NCI-H1930 (cell line): ENCODE measurements at places on chromosomes 5 and 9.

GRCh38 chr9:108188976-108189375 is 666.8 kb downstream of the ACTL7B start:
- DNase-seq: no peak

- DNase-seq: no peak
Observed at GRCh38 chr5:60260658-60261057, 367.1 kb upstream of the PDE4D start.

DNA sequence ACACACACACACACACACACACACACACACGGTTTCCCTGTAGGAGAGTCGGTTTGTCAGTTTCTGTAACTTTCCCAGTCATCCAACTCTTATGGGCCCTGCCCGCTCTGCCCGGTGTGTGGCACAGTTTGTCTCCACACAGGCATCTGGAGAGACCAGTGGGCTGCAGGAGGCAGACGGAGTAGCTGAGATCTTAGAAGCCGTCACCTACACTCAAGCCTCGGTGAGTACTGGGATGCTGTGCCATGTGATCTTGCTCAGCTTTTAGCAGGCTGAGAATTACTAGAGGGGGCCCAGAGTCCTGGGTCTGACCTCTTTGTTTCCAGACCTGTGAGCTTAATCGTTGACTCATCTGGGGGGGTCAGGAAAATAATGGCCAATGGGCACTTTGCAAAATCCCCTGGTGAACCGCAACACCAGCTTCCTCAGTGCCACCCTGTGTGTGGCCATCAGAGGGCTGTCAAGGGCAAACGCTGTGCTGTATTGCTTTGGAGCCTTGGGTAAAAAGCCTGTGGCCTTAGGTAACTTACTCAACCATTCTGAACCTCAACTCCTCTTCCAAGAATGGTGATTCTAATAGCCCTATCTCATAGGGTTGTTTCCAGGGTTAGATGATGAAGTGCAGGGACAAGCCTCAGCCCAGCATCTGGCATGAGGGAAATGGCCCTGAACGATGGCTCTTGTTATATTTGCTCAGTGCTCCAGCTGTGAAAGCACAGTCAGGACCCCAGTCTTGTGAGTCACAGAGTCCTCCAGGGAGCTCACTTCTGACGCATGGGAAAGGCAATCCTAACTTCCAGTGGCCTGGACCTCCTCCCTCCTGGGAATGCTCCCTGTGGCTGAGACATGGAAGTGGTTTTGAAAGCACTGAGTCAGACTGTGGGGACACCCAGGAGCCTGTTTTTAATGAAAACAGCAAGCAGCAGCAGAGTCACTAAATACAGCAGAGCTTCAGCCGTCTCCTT is 45.6 kb downstream of the COL15A1 start:
- no peak for DNase-seq

- DNase-seq: no peak
Observed at GRCh38 chr9:137040568-137040967, 5.4 kb downstream of the NPDC1 start.

DNA sequence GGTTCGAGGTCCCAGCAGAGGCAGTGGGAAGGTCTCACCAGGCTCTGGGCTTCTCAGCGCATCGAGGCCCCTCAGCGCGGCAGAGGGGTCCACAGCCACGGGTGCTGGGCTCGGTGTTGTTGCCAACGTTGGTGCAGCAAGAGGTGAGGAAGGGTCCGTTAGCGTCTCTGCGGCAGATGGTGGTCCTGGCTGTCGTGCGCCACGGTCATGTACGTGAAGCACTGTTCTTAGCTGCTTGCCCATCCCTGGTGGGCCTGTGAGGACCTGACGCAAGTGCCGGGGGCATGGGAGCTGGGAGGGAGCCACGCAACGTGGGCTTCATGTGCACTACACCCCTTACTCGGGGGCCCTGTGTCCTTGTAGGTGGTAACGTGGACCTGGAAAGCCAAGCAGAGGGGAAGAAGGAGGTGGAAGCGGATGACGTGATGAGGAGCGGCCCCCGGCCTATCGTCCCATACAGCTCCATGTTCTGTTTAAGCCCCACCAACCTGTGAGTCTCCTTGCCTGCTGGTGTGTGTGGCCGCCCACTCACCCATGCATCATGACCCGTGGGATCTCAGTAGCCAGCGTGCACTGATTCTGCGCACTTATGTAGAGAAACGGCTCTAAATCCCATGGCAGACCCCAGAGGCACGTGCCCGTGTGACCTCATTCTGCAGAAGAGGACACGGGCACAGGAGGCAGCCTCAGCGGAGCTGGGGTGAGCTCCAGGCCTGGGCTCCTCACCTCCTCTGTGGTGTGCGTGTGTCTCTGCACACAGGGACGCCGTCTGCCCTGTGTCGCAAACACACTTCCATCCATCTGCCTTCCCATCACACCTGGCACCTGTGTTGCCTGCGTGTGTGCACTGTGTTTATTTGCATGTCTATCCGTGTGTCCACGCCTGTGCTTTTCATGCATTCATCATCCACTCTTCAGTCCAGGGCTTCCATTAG is 166.1 kb downstream of the CACNA1B start:
- no peak for DNase-seq

DNA sequence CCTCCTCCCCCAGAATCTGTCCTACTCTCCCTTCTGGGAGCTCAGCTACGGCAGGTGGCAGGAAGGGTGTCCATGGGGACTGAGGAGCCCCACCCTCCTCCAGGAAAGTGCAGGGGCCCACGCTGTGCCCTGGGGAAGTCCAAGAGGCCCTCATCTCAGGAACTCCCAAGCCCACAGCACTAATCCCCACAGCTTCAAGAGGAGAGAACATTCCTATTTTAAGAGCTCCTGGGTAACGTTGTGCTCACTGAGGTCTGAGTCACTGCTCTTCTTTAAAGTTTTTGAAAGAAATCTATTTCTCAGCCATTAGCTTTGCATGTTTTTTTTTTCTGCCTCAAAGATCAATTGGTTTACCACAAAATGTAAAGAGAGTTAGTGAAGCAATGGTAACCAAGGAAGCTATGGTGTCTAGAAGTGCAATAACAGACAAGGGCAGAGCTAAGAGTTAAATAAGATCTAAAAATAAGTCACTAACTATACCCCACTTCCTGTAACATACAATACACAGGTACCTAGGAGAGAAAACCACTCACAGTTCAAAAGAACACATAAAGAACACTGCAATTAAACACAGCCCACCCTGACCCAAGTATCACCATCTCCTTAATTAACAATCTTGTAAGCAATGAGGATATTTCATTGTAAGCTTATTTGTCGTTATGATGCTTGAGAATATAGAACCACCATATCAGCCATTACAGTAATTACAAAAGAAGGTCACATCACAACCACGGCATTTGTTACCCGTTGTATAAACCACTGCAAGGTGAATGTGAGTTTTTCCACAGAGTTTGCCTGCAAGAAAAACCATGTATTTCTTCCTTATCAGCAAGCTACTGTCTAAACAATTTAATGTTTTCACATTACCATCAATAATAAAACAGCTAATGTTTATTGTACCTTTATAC is 382.3 kb upstream of the SLC30A5 start:
- DNase-seq: no peak

DNA sequence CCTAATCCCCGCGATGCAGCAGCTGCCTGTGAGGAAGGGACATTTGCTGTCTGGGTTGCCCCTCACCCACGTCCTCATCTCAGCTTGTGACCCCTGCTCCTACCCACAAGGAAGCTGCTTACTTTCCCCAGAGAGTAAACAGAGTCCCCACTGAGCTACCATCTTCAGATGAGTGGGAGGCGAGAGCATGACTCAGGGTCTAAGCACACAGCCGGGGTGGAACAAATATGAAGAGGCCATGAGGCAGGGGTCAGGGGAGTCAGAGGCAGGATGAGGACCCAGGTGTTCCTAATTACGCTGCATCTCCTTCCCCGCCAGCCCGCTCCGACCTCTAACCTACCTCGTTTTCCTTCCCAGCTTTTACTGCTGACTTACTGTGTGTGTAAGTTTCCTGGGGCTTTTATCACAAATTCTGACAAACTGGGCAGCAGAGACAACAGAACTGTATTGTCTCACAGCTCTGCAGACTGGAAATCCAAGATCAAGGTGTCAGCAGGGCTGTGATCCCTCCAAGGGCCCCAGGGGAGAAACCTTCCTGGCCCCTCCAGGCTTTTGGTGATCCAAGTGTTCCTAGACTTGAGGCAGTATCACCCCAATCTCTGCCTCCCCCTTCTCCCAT is 94.0 kb upstream of the DNAH5 start:
- DNase-seq: no peak

GRCh38 chr9:38486056-38486615 is 61.9 kb upstream of the IGFBPL1 start:
- DNase-seq: no peak

DNA sequence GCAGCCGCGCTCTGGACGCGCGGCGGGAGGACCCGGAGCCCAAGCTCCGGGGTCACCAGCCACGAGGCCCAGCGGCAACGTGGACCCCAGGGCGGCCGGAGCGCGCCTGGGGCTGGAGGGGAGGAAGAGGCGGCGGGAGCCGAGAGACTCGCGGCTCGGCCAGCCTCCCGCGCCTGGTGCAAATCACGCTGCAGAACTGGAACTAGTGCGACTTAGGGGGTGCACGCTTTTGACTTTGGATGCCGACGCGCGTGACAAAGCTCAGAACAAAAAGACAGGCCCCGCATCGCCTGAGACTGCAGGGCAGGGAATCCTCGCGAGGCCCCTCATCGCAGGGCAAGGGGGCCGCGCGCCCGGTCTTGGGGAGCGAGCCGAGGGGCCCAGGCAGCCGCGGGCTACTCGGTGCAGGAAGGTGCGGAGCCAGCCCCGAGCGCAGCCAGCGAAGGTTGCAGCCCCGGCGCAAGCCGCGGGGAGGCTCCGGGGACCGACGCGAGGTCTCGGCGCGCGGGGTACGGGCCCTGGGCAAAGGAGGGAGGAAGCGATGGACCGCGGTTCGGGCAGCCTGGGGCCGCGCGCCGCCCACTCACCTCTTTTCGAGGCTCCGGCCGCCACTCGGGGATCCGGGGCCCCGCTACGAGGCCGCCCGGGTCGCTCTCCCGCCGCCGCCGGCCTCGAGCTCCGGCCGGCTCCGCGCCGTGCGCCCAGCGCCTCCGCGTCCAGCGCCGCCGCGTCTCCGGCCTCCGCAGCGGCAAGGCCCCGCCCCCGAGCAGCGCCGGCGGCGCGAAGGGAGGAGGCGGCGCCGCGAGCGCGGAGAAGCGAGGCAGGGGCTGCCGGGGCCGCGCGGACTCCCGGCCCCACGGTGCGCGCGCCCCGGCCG is at the start of gene GOLM1:
GOLM1 (minus strand) TSS at position 735 of the 877 bp plus-strand sequence. CDS start 20,238 bp downstream, outside the sequence.
- DNase-seq: peak; percentile 61

- no peak for DNase-seq
Observed at GRCh38 chr9:136757751-136758140, 297 bp downstream of the LCN8 start.

DNA sequence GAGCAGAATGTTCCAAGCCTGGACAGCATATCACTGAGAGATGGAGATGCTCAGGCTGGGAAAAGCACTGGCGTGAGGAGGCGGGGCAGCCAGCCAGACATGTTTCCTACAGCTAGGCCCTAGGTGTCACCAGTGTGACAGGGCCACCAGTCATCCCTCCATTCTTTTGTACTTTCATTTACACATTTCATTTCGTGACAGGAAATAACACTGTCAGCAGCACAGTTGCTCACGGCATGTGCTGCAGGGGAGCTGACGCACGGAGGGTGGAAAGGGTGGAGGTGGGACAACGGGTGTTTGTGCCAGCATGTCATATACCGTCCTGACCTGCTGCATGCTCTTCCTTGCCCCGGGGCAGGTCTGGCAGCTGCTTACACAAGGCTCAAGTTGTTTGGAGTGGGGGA is 14.8 kb upstream of the CEMIP2 start:
- no peak for DNase-seq

GRCh38 chr9:72471096-72471495 is 50.3 kb upstream of the TMC1 start:
- DNase-seq: no peak

DNA sequence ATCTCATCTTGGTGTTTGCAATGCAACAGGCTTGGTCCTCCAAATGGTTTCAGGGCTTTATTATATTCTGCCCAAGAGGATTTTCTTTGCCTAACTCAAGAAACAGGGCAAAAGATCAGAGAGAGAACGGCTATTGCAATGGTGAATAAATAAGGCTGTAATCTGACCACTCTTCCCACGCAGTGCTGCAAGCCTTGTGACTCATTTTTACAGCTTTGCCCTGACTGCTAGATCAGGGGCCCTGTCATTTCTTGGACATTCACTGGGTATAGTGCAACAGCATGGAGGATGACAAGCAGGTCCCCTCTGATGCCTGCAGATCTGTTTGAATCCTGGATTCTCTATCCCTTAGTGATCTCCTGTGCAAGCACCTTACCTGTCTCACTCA is 459.1 kb downstream of the EBF1 start:
- no peak for DNase-seq

GRCh38 chr9:7405924-7406604 is 393.5 kb downstream of the DMAC1 start:
- DNase-seq: no peak

DNA sequence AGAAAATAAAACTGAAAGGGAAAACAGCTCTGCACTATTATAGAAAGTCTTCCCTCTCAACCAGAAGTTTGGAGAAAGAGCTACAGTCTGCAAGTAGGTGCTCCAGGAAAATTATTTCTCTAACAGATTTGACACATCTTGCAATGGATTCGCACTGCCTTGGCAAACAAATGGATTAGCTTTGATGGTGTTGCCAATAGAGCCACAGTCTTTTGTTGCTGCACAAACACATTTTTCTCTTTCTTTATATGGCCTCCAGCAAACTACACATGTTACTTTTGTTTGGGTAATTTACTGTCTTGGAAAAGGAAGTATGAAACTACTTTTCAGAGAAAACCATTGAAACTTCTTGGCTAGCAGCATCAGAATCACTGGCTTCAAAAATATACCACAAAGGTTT is 523.1 kb downstream of the EFNA5 start:
- DNase-seq: no peak

DNA sequence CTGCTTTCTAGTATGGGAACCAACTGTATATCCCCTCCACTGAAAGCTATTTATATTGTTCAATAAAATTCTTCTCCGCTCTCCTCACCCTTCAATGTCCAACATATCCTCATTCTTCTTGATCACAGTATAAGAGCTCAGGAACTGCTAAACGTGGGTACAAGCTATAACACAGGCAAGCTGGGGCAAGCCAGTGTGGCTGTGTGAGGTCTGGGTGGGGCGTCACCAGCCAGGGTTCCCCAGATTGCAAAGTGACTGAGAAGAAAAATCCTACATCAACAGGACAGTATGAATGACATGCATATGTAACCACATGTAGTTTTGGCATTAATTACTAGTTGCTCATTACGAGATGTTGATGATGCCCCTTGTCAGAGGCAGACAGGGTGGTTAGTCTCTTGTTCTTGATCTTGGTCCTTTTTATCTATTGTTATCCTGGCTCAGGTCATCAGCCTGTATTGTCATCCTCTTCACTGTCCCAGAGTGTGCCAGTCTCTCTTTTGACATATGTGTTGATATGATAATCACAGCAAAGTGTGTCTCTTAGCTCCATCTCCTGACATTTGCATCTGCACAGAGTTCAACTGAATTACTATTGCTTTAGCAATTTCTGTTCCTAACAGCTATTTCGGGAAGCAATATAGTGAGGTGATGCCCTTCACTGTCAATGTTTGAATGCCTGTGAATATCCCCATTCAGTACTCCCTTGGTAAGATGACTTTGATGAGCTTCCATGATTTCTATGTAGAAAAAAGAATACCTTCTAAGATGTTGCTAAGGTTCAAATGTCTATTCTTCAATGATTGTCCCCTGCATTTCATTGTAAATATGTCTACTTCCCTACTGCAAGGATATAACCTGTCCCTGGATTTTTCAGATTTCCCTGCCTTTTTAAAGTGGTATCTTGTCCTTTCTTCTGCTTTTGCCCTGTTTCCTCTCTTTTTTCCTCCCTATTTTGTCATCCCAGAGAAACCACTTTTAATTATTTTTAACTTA is 140.3 kb downstream of the MAT2B start:
- no peak for DNase-seq
